ENCODE measurements at places on chromosomes 5 and 9. TPM values are rescaled to one million over a fixed set of nuclear protein-coding genes. Genes with fewer than 3 reads are reported as not detected.

Gene SEMA6A
- 6.2 TPM for total RNA-seq

Gene MPDZ
- 5.1 TPM for total RNA-seq

Gene S1PR3
- total RNA-seq = 5.9 TPM

Gene NIPAL4
- 0.14 TPM for total RNA-seq

Gene SAXO1
- 0.09 TPM for total RNA-seq

Gene C9orf50
- total RNA-seq = 0.05 TPM

Gene FOXD4L5
- 0.09 TPM for total RNA-seq

Gene CCNH
- total RNA-seq = 96.7 TPM

Gene HAVCR2
- 14.5 TPM for total RNA-seq

Gene IL13
- total RNA-seq = 0.42 TPM

Gene FOXD4L4
- 0.09 TPM for total RNA-seq

Gene KDM4C
- 36.2 TPM for total RNA-seq

Gene MYMK
- 0.47 TPM for total RNA-seq

Gene GLE1
- 36.8 TPM for total RNA-seq

Gene UHRF2
- 64.8 TPM for total RNA-seq

Gene PCDHGA10
- 0.61 TPM for total RNA-seq

Gene RLN2
- total RNA-seq = 5.2 TPM

Gene OTP
- total RNA-seq = 0.05 TPM

Gene LCNL1
- 0.19 TPM for total RNA-seq

Gene FTMT
- not detected for total RNA-seq

Gene ZDHHC11B
- 0.71 TPM for total RNA-seq

Gene TTC23L
- total RNA-seq = 0.33 TPM

Gene PRR7
- 3.6 TPM for total RNA-seq

Gene STC2
- total RNA-seq = 0.80 TPM

Gene PLEKHG4B
- total RNA-seq = 0.47 TPM

Gene OTULINL
- total RNA-seq = 14.9 TPM

Gene LVRN
- 0.14 TPM for total RNA-seq

Gene PTGS1
- total RNA-seq = 1.9 TPM

Gene PCDHGB3
- total RNA-seq = 0.33 TPM

Gene NME5
- 1.2 TPM for total RNA-seq

Gene ANKRD18B
- total RNA-seq = 1.0 TPM

Gene ELAVL2
- 0.33 TPM for total RNA-seq

Gene IL9
- total RNA-seq = 0.52 TPM

Gene SLC46A2
- total RNA-seq = 24.6 TPM

Data from thymus (tissue), 14 donors.